ENCODE measurements at places on chromosomes 1 and 21.

GRCh38 chr1:219358080-219358479, 184.4 kb downstream of the LYPLAL1 start:
- DNase-seq, result no peak

DNA sequence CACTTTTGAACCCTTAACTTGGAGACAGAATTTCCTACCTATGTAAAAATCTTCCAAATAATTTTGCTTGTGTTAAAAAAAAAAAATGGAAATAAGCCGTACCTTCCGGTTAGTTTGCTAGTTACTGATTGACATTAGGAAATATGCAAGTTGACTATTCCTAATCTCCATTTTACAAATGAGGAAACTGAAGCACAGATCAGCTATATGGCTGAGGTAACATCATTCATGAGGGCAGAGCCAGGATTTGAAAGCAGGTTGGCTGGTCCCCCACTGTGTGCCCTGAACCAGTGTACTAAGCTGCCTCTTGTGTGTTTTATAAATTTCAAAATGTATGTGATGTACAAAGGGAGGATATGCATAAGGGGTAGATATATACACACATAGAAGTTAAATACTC, 29.6 kb downstream of the BACE2 start:
- no peak for DNase-seq

GRCh38 chr1:186183219-186183618, 191.8 kb downstream of the TPR start:
- DNase-seq, result peak; percentile 11

DNA sequence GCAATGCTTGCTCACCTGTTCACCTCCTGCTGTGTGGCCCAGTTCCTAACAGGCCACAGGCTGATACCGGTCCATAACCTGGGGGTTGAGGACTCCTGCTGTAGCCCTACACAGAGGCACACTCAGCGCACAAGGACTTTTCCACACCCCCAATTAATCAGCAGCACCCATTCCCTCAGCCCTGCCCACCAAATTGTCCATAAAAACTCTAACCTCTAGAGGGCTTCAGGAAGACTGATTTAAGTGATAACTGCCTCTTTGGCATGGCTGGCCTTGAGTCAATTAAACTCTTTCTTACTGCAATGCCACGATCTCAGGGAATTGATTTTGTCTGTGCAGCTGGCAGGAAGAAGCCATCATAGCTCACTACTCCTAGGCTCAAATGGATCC, 71.3 kb upstream of the MUTYH start:
- DNase-seq, result no peak

- no peak for DNase-seq
Measured at GRCh38 chr1:30842697-30843354, 65.7 kb downstream of the SDC3 start.

GRCh38 chr21:38221594-38221993, 35.2 kb upstream of the KCNJ15 start:
- no peak for DNase-seq

DNA sequence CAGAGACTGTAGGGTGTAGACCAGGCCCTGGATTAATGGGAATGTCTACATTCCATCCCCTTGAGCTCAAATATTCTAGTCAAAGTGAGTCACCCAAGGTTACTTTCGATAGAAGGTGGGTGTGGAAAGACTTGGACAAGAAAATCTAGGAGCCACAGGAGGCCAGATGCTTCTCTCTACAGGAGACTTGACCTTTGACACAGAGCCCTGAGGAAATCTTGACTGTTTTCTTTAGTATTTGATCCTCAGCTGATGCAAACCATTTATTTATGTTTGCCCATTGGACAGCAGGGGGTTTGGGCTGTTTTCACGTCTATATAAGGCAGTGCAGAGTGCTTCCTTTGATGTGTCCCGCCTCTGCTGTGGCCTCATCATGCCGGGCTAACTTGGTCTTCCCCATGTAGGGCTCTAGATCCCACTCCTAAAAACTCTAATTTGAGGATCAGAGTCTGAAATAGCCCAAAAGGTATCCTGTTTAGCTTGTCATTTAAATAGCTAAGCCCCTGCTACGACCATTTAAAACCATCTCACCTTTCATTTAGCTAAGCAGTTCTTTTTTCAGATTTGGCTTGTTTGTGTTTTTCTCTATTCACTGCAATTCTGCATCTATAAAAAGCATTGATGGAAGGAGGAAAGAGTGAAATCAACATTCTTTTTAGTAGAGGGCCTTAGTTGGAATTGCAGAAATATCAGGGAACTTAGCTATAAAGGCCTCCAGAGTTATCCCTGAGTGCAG, 15.5 kb upstream of the MAP3K7CL start:
- peak; percentile 65 for DNase-seq

DNA sequence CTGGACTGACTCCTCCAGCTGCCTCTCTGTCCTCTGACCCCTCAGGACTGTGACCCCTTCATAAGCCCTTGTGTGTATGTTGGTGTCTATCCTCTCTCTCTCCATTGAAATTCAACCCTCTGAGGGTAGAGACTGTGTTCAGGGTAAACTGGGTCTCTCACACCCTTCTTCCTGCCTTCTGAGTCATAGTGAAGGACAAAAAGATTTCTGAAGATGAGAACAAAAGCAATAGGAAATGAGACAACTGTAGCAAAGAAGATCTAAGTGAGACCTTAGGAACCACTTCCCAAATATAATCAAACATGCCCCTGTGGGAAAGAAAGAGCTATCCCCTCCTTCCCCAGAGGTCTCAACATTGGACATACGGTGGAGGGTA, 16.9 kb downstream of the NUAK2 start:
- no peak for DNase-seq

- no peak for DNase-seq
Measured at GRCh38 chr1:30060738-30061137, 662.6 kb downstream of the MATN1 start.

DNA sequence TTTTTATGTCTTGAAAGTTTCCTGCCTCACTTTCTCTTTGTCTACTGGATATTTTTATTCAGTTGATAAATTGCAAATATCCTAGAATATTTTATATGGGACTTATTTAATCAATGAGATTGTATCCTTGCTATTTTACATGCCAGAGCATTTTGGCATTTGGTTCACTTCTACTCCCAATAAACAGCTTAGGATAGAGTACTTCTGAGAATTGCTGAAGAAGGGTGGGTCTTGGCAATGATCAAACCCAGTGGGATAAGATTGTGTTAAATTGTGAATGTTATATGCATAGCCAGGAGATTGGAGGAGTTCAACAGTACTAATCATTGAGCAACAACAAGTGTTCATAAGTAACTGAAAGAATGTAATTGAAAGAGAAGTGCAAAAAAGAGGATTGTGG, 60.1 kb downstream of the SDCCAG8 start:
- DNase-seq, result no peak

- DNase-seq, result no peak
Measured at GRCh38 chr21:14945176-14945575, 119.6 kb downstream of the NRIP1 start.

DNA sequence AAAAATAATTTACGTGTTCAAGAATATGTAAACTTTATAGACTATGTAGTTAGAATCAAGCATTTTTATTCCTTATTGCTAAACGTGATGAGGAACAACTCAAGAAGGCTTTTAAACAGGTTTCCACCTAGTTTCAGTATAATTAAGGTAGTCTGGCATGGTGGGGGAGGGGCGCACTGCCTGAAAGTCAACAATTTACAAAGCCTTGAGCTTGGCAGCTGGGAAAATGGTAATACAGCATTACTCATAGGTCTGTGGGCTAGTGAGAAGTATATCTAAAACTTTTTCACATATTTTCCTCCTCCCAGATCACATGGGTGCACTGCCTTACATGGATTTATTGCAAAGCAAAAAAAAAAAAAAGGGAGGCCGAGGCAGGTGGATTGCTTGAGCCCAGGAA, 75.2 kb downstream of the EVI5 start:
- DNase-seq, result peak; percentile 18

DNA sequence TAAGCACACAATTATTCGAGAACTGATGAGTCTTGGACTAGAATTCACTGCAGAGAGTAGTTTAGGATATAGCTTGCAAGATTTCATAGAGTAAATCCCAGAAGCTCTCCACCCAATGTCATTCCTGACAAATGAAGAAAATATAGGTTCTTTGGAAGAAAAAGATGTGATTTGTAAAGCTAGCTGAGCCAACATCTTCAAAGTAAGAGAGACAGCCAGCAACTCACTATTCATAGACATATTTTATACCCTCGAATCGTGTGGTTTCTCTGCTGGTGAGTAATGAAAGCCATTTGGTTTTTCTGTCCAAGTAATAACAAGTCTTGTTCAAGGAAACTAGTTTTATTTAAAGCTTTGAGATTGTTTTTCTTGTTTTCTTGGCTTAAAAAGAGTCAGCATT, 165.7 kb upstream of the SYT6 start:
- DNase-seq, result no peak

DNA sequence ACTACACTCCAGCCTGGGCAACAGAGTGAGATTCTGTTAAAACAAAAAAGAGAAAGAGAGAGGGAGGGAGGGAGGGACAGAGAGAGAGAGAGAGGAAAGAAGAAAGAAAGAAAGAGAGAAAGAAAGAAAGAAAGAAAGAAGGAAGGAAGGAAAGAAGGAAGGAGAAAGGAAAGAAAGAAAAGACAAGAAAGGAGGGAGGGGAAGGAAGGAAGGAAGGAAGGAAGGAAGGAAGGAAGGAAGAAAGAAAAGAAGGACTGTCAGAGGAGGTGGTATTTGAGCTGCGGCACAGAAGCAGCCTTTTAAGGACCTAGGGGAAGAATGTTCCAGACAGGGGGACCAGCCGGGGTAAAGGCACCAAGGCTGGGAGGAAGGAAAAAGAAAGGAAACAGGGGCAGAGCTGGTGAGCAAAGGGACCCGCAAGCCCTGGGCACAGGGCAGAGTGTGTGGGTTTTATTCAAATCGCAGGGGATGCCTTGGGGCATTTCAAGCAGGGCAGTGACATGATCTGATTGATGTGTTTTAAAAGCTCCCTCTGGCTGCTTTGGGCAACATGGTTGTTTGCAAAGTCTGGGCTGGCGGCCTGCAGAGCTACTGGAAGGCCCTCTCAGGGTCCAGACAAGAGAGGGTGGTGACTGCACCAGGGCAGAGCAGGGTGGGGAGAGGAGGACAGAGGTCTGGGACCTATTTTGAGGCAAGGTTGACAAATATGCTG, 176.9 kb upstream of the VAMP3 start:
- no peak for DNase-seq

DNA sequence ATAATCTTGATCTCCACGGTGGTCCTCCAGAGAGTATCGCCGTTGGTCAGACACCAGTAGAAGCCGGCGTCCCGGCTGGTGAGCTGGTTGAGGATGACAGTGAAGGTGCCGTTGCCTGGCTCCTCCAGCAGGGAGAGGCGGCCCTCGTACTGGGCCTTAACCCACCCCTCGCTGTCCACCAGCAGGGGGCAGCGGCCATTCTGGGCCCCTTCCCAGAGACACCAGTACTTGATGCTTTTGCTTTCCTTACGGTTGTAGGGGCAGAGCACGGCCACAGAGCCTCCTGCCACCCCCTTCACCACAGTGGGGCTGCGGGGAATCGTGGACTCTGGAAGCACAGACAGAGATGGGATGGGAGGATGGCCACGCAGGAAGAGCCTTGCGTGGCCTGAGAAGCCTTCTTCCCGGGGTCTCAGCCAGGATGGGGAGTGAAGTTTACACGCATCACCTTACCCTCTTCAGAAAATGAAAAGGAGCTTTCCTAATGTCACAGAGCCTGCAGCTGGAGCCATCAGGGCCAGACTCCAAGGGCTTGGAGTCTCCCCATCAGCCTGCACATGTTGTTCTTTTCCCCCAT, 10.7 kb downstream of the PIGR start:
- no peak for DNase-seq

DNA sequence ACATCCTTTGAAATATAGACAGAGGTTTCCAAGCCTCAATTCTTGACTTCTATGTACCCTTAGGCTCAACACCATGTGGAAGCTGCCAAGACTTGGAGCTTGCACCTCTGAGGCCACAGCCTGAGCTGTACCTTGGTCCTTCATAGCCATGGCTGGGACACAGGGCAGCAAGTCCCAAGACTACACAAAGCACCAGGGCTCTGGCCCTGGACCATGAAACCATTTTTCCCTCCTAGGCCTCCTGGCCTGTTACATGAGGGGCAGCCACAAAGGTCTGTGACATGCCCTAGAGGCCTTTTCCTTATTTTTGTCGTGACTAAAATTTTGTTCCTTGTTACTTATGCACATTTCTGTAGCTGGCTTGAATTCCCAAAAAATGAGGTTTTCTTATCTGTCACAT, 953.1 kb upstream of the ADGRL4 start:
- no peak for DNase-seq

- DNase-seq, result no peak
Measured at GRCh38 chr1:28812669-28813468, 899 bp downstream of the OPRD1 start.

DNA sequence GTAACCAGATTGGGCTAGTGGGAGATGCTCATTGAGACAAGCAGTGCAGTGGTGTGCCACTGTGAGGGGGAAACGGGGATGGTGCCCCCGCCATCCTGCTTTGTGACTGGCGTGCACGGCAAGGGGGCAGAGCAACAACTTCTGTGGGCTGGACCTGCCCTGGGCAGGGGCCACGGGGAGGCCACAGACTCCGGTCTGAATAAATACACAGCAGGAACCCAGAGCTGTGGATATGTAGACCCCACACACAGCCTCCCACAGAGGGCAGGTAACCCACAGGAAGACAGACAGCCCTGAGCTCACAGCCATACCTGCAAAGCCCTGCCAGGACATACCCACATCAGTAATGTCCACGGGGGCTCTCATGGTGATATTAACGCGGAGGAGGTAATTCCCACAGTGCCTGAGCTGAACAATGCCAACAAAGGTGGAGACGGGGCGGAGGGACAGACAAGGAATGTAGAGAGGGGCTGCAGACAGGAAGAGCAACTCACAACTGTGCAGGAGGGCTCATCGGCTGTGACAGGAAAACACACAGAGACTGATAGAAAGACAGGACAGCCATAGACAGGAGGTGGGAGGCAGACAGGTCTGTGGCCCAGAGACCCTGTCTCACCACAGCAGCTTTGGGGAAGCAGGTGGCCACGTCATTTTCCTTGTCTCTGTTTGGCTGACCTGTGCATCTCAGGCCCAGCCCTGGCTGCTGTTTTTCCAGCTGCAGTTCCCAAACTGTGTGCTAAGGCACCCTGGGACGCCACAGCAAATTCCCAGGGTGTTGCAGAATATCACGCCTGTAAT, 4.9 kb upstream of the WNT3A start:
- DNase-seq, result no peak

GRCh38 chr21:34278451-34278850, 85.4 kb upstream of the KCNE2 start:
- no peak for DNase-seq

DNA sequence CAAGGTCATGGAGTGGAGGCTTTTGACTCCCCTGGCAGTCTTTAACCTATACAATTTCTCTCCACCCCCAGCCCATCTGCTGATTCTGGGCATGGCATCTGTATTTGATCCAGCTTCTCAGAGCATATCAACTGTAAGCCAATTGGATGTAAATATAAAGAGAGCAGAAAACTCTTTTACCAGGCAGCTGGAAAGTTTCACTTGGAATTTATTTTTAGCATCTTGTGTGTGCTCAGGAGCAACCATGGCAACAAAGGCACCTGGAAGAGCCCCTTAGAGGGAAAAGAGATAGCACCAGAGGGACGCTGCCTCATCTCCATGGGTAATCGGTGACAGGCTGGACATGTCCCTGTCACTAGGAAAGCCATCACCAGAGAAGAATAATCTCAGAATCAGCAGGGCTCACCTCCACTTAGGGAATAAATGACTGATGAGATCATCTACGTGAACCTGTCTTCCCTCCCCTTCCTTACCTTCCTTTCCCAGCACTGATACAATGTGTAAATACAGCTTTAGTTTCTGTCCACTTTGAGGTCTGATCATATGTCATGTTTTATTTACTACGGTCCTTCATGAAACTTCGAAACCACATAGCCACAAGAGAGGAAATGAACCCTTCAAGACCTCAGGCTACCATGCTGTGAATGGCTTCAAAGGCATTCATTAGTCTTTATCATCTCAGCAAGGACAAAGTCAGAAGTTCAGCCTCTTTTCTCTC, 25.3 kb upstream of the SIPA1L2 start:
- DNase-seq, result no peak

All from HTR-8/SVneo (cell line).